ENCODE measurements at places on chromosomes 1 and 21. TPM values are rescaled to one million over a fixed set of nuclear protein-coding genes. Genes with fewer than 3 reads are reported as not detected.
A peak's percentile ranks its signal among the peaks of the same experiment; 100 is the strongest.

GRCh38 chr1:18748435-18748834 lies 111.0 kb downstream of the TAS1R2 start:
- DNase-seq: no peak

DNA sequence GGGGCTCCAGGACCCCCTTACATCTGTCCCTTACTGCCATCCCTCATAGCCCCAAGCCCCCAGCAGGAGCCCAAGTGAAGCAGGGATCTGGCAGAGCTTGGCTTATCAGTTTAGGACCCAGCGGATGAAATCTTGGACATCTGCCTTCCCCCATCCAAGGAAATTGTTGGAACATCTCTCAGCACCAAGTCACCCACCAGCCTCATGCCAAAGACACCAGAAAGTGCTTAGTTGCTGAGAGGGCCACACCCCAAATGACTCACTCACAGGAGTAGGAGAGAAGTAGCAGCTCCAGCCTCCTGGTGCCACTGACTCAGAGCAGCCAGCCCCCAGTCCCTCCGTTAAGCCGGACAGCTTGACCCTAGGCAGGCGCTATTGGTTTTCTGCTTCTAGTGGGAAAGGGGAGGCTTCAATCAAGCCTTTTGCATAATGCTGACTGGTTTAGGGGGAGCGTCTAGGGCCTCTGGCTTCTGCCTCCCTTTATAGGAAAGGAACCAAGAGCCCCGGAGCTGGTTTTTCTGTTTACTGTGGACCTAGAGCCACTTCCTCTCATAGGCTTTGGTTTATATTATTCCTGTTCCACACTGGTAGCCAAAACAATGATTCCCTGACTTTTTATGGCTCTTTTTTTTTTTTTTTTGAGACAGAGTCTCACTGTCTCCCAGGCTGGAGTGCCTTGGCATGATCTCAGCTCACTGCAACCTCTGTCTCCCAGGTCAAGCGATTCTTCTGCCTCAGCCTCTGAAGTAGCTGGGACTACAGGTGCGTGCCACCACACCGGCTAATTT lies 114.2 kb upstream of the IPO9 start:
- DNase-seq: peak; percentile 94

DNA sequence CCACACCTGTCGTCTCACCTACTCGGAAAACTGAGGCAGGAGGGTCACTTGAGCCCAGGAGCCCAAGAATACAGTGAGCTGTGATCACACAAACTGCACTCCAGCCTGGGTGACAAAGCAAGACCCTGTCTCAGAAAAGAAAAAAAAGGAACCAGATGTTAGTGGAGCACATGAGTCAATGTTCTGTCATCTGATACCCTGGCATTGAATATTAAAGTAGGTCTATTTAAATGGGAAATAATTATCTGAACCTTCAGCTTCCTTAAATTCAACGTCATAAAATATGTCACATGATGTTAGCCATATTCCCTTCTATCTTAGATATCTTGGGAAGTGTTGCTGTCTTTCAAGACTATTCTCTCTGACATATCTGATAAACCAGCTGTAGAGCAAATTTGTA lies 47.3 kb downstream of the NCAM2 start:
- DNase-seq: no peak

GRCh38 chr1:104082221-104082620 lies 332.5 kb downstream of the AMY1C start:
- no peak for DNase-seq

DNA sequence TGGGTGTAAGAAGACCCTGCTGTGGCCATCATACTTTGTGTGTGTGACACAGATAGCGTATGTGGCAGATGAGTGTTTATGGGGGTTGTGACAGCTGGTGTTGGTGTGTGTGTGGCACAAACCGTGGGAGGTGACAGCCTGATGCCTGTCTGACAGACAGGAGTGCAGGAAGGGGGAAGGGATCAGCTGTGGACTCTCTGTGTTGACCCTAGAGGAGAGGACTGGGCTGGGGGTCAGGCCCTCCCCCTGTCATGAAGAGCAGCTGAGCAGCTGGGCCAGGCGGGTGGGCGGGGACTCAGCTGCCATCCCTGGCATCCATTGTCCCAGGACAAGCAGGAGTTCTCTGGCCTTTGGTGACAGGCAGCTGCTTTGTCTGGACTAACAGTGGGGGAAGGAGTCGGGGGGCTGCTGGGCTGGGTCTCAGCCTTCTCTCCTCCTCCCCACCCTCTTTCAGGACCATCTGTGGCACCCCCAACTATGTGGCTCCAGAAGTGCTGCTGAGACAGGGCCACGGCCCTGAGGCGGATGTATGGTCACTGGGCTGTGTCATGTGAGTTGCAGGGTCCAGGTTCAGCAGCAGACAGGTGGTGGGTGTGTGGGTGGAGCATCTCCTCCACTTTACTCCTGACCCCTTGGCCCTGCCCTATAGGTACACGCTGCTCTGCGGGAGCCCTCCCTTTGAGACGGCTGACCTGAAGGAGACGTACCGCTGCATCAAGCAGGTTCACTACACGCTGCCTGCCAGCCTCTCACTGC lies 2.3 kb downstream of the PLK3 start:
- DNase-seq: no peak

- DNase-seq: no peak
Measured at GRCh38 chr1:35058988-35059387, 20.2 kb upstream of the ZMYM1 start.

DNA sequence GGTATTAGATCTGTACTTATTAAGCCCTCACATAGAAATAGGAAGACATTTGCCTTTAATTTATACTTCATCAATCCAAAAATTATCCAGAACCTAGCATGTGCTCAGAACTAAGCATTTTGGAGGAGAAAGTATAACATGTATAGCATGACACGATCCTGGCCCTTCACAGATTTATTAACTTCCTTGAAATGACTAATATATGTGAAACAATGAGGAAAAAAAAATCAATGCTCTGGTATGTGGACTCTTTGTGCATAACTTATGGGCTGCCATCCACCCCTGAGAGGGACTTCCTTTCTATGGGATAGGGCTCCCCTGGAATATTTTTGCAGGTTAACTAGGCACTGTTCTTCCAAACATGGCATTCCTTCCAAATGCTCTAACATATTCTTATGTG lies 36.6 kb downstream of the CCDC185 start:
- no peak for DNase-seq

- DNase-seq: no peak
Measured at GRCh38 chr1:22122273-22123070, 20.4 kb downstream of the WNT4 start.

DNA sequence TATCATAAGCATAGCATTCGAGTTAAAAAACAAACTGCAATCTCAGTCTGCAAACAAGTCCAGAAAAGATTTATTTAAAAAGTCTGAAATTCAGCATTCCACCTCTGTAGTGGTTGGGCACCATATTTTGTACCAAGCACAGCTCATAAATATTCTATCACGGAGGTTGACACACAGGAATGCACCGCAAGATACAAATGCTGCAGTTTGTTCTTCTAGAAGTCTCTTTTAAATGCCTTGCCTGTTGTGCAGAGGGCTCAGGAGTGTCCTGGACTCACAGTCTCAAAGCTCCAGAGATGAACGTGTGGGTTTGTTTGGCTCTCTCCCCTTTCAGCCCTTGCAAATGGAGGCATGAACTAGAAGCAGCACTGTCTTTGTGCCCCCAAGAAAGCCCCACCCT lies 212.4 kb upstream of the USP24 start:
- no peak for DNase-seq

DNA sequence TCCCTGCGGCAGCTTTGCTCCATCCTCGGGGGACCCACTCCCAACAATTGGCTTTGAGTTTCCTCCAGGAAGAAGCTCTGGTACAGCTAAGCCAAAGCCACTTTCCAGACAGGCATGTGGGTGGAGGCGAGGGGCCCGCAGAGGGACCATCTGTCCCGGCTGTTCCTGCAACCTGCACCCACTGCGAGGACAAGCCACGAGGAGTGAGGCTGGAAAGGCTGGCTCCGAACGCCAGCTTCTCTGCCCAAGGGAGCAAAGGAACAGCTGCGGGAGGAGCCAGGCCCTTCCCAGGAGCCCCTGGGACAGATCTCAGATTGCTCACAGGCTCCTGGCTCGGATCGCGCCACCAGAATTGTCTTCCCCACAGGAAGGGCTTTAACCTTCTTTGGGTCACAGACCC lies 28.3 kb upstream of the PEF1 start:
- DNase-seq: no peak

DNA sequence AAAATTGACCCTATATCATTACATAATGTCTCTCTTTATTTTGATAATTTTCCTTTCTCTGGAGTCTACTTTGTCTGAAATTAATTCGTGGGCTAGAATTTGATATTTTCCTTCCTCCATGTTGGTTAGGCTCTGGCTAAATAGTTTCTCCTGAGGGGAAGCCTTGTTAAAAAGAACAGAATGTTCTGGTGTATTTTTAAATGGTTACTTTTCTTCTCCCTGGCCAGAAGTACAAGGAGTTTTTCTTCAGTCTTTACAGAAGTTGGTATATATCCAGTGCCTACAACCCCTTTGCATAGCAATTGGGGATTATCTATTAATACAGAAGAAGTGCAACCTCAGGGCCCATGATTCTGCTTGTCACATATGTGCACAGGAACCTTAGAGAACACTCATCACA lies 185.6 kb upstream of the RAB4A start:
- DNase-seq: no peak

GRCh38 chr1:33096363-33097005 lies 15.5 kb downstream of the AZIN2 start:
- DNase-seq: no peak

DNA sequence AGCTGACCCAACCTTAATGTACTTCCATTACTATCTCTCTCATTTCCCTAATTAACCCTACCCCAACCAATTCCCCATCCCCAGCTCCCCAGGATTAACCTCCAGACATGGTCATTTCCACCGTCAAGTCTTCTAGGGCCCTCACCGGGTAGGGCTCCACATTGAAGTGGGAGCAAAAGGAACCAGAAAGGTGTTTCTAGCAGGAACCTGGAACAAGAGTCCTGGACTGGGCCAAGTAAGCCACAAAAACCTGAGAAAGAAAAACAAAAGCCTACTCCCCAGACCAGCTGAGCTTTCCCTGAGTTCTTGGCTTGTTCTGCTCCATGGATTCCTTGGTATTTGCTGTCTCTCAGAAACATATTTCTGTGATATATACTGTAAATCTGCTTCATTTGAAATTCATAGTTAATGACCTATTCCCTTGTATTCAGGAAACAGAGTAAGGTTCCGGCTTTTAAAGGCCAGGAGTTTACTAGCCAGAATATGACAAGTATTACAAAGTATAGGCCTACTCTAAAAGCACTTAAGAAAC lies 58.4 kb downstream of the SYF2 start:
- DNase-seq: no peak

DNA sequence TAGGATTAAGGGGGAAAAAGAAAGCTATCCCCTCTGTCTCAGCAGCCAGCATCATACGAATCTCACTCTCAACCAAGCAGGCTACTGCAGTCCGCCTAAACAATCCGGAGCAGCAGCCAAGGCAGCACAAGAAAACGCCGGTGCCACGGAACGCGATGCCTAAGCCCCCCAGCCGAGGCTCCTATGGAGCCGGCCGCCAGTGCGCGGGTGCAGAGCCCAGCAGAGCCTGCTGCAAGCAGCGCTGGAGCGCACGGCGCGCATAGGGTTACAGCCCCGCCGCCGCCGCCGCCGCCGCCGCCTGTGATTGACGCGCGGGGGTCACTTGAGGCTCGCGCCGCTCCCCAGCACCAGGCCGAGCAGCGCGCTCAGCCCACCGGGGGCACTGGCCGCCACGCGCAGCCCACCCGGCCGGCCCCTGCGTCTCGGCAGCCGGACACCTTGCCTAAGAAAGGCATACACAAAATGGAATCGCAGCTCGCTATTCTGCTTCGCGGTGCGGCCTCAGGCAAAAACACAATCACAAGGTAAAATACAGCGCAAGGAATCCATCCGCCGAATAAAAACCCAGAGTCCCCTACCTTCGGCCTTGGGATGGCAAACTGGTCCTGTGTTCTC lies 780 bp downstream of the HIVEP3 start:
- DNase-seq: no peak

DNA sequence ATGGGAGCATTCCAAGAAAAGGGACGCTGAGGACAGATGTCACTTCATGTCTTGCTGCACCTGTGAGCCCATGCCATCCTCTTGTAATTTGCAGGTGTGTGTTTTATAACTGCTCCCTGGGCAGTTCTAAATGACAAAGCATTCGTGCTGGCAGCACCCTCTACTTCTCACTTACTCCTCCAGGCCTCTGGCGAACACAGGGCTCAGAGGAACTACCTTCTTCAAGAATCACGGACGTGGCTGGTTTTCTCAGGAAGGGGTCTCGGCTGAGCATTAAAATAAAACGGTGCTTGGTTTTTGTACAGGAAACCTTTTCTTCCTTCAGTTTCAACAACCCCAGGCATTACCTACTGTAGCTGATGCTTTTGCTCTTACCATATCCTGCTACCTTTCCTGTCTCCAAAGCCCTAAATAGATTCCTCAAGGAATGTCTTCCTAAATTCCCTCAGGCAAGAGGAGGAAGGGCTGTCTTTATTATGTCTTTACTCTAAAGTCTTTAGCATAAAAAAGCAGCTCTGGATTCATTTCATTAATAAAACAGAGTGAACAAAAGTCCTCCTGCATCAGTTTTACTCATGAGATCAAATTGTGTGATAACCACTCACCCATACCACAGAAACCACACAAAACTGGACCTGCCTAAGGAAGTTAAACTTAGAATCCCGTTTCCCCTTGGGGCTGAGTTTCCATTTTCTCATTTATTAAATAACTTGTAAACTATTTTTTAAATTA lies 79.0 kb upstream of the MAP10 start:
- no peak for DNase-seq

DNA sequence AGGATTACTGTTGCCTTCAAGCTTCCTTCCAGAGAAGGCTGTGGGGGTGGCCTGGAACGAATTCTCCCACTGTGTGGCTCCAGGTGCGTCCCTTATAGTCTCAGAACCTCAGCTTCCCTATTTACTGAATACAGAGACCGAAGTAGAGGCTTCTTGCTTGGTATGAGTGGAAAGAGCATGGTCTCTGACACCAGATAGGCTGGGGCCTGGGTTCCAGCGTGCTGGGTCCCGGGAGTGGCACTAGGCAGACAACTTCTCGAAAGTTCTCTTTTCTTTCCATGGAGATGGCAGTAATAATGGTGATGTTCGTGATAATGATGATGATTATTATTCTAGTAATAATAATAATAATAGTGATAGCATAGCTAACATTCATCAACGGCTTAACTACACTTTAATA lies 161.7 kb downstream of the PTPRU start:
- DNase-seq: no peak

- DNase-seq: no peak
Measured at GRCh38 chr21:25589887-25590286, 17.4 kb downstream of the MRPL39 start.

- DNase-seq: no peak
Measured at GRCh38 chr1:162020150-162020549, 3.5 kb downstream of the OLFML2B start.

IVL gene
- not detected for total RNA-seq

CFHR5 gene
- not detected for total RNA-seq

FAM163A gene
- not detected for total RNA-seq

CASQ1 gene
- not detected for total RNA-seq

CCDC30 gene
- total RNA-seq: not detected

GLMN gene
- 9.8 TPM for total RNA-seq

COL18A1 gene
- total RNA-seq: 699 TPM

HPCA gene
- not detected for total RNA-seq

EDEM3 gene
- total RNA-seq: 23.1 TPM

CFHR4 gene
- total RNA-seq: not detected
